ENCODE measurements at places on chromosomes 11 and 22.

DNA sequence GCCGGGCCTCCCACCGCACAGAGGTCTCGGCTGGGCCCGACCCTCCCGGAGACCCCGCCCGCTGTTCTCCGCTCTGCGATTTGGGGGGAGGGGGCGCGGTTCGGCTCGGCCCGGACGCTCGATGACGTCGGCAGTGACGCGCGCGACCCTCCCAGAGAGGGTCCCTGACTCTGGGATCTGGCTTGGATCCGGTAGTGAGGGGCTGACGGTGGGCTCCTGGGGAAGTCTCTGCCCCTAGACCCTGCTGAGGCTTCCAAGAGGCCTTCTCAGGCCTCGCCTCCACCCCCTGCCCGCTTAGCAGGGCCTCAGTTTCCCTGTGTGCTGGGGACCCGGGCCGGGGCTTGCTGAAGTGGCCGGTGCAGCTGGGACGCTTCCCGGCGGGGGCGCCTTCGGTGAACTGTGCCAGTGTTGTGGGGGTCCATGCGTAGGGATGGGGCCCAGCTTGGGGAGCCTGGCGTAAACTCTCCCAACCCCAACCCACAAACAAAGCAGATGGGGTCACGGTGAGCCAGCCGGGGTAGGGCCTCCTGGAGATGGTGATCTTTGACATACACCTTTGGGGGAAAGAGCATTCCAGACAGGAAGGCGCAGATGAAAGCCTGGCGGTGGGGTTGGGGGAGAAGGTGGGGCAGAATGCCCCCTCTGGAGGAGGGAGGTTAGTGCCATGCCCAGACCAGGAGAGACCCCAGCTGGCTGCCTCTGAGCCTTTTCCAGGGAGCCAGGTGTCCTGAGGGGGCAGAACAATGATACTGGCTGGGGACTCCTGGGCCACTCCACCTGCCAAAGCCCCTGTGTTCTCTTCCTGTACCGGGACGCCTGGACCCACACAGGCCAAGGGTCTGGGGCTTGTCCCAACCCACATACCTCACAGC is 1.0 kb downstream of the B4GALNT4 start:
- peak; percentile 73 for DNase-seq

DNA sequence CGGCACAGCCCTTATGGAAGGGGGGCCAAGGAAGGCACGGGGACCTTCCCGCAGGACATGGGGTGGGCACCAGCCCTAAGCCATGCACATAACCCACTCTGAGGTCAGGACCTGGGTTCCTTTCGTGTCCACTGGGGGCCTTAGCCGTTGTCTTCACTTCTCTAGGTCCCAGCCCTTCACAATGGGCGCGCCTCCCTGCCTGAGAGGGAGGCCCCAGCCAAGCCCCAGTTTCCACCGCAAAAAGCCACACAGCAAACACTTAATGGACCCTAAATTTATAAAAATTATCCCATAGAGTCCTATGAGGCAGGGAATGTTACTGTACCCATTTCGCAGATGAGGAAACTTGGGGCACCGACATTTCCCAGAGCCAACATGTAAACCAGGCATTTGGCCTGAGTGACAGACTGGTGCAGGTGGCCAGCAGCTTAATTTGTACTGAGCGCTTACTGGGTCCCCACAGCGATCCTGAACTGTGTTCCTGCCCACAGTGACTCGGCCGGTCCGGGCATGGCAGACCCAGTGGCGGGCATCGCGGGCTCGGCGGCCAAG is 1.2 kb downstream of the GAS2L1 start:
- DNase-seq, result no peak

DNA sequence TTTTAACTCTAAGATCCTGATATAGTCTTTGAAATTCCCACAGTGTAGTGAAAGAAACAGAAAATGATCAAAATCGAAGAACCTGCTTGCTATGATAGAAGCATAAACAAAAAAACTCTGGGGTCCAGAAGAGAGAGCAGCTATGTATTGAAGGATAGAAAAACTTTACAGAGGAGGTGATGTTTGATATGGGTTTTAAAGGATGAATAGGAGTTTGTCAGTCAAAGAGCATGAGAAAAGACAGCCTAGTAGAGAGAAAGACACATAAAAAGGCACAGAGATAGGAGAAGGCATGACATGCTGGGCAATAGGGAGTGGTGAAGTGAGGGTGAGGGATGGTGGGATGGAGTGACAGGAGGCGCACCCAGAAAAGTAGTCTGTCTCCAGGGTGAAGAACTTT is 168.0 kb downstream of the INSC start:
- DNase-seq, result no peak

GRCh38 chr22:22369964-22370270 is 125.3 kb downstream of the VPREB1 start:
- DNase-seq, result no peak

DNA sequence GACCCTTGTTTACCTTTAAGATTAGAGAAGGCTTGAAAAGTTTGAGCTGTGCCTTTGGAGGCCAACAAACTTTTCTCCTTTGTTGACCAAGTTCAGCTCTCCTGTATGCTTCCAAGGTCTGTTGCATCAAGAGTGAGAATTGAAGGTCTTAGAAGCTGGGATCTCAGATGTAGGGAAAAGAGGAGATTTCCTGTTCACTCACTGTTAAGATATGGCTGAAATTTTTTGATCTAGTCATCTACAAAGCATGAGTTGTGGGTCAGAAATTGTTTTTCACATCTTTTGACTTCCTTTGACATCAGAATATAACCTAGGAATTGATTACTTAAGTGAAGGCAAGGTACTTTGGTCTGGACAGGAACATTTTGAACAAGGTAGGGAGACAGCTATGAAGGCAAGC is 12.1 kb downstream of the OR51B4 start:
- no peak for DNase-seq

DNA sequence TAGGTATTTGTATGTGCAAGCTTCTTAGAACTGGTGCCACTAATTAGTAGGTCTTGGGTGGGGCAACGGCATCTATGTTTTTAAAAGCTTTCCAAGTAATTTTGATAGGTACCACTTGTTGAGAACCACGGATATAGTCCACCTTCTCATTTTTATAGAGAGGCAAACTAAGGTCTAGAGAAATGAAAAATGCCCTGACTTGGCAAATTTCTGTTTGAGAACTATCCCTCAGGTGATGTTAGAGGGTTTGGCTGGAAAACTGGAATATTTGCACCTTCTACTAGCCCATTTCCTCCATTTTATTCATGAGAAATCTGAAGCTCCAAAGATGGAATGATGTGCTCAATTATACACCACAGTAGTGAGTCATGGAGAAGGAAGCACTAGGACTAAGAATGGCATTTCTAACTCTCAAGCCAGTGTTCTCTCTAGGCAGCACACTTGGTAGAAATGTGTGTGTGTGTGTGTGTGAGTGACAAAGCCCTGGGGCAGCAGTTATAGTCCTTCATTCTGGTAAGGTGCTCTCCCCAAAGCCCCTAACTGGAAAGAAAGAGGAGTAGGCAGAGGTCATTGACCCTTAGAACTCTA is 1.8 kb upstream of the TMEM86A start:
- no peak for DNase-seq

DNA sequence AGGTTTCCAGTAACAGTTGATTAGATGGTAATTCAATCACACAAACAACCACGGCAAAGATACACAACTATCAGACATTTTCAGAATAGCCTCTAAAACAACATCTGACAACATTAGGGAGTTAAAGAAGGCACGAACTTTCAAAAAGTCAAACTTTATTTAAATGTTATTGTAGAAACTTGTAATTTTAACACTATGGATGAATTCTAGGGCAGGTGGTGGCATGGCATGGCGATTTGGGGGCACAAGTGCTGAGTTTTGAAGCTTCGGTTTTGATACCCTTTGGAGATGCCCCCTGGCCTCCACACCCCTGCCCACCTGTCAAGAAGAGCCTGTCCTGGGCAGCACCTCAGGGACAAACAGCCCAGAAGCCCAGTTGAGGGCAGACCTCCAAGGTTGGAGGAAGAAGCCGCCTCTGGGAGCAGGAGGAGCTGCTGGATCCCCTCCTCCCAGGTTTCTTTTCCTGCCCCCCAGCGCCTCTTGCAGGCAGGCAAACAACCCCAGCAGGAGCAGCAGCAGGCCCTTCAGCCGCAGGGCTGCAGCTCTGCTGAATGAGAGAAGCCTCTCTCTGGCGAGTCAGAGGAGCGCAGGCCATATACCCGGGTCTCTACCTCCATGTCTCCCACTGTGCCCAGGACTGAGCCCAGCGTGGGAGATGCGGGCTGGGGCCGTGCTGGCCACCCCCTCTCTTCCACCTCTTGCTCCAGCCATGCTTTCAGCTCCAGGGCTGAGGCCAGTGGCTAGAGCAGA is 102.1 kb upstream of the IGLL5 start:
- no peak for DNase-seq

GRCh38 chr11:116229236-116229970 is 543.4 kb downstream of the BUD13 start:
- DNase-seq, result no peak

DNA sequence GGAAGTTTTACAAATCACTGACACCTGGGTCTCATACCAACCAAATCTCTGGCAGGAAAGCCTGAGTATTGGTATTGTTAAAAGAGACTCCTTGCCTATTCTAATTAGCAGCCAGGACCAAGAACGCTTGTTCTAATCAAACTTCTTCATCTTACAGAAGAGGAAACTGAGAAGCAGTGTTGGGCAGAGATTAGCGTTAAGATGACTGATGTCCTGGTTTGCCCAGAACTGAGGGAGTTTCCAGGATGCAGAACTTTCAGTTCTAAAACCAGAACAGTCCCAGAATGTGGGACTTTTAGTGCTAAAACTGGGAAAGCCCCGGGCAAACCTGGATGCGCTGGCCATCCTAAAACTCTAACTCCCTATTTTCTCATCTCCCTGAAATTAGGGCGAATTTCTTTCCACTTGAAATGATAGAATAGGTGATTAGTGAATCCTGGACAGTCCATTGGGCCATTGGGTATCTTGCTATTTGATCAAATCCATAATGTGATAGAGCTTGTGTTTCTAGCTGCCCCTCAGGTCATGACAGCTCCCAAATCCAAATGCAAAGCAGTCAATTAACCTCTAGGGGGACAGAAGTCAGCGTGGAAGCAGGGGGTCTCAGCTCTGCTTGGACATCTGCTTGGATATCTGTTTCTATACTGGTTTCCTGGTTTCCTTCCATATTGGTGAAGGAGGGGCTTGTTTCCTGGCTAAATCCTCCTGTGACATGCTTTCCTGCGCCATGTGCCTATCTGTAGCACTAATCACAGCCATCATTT is 16.0 kb upstream of the TMPRSS13 start:
- no peak for DNase-seq

GRCh38 chr11:6674862-6675261 is 8.3 kb downstream of the MRPL17 start:
- DNase-seq, result no peak

DNA sequence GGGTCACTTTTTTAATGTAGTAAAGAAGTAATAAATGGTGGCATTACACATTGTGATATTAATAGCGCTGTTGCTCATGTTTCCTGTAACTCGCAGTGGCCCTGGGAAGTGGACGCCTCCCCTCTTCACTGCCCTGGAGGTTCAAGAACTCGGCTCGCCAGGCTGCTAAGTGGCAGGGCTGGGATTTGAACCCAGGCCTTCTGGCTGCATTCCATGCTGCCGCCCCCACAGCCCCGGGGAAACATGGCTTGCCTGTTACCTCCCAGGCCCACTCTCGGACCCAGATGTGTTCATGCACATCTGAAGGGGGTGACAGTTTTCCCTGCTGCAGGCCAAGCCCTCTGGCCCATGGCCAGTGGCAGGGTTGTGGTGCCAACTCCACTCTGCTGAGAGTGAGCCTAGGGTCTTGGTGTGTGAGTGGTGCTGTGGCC is 25.0 kb upstream of the MGAT3 start:
- DNase-seq, result no peak

DNA sequence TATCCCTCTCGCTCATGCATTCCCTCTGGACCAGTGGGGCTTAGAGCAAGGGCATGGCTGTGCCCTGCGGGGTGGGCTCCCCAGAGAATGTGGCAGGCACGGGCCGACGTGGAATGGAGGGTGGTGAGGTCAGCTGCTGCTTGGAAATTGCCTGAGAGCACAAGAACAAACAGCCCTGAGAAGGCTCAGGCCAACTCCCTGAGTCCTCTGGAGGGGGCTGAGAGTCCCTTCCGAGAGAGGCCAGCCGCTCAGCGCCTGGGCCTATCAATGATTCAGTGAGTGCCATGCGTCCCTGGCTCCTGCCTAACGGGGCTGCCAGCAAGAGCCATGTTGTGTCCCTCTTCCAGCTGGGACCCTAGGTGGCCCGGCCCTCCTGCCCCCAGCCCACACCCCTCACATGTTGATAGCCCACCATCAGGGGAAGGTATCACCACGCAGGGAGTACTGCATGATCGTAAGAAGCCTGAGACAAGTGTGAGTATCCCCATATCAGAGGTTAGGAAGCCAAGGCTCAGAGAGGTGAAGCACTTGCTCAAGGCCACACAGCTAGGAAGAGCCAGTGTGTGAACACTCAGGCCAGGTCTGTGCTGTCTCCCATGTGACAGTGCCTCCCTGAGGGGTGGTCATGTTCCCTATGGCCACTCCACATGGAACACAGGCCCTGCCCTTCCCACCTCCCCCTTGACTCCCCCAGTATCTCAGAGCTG is 55.8 kb downstream of the NECTIN1 start:
- no peak for DNase-seq

GRCh38 chr22:21947040-21948014 is 5.3 kb downstream of the PPM1F start:
- no peak for DNase-seq

DNA sequence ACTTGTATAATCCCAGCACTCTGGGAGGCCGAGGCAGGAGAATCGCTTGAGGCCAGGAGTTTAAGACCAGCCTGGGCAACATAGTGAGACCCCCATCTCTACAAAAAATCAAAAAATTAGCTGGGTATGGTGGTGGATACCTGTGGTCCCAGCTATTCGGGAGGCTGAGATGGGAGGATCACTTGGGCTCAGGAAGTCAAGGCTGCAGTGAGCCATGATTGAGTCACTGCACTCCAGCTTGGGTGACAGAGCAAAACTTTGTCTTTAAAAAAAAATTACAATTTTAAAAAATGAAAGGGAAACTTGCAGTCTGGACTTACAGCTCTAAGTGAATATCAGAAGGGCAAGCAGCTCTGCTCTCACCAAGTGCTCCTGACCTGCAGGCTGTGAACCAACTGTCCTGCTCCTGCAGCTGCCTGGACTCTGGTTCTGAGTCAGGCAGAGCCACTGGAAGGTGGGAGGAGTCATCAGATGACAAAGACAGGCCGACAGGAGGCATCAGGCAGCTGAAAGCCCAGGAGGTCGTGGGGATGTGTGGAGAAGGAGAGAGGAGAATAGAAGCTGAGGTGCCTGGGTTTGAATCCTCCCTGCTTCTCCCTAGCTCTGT is 9.6 kb downstream of the SMTNL1 start:
- DNase-seq, result no peak

- DNase-seq, result peak; percentile 44
These were observed 345.4 kb upstream of the KIRREL3 start for GRCh38 chr11:127345819-127346459.

GRCh38 chr22:39292031-39292462 is 27.4 kb downstream of the RPL3 start:
- peak; percentile 30 for DNase-seq

DNA sequence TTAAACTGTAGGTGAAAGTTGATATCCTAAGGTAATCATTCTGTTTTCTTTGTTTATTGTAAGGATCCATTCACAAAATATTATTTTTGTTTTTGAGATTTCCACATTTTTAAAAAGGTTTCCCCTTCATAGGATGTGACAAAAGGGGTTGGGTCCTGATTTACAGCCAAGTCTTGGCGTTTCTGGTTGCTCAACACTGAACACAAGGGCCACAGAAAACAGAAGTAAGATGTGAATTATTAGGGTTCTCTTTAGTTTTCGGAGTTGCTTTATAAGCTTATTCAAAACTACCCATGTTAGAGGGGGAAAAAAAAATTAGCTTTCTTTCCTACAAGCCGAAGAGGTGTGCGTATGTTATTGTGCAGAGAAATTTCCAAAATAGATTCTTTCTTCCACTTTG is 30.0 kb upstream of the FLI1 start:
- no peak for DNase-seq

- DNase-seq, result no peak
These were observed 39.4 kb downstream of the MICAL2 start for GRCh38 chr11:12149672-12150225.

GRCh38 chr22:24765166-24765565 is 9.4 kb downstream of the PIWIL3 start:
- DNase-seq, result no peak

Data from right kidney (tissue), 9 donors.